Stimulated activated CD4-positive, alpha-beta T cell treated with anti-CD3 and anti-CD28 coated beads, Interleukin-1b, Interleukin-23, amount 100 ng/mL, for 1 hour (primary cell): ENCODE measurements at places on chromosomes 4 and X.

DNA sequence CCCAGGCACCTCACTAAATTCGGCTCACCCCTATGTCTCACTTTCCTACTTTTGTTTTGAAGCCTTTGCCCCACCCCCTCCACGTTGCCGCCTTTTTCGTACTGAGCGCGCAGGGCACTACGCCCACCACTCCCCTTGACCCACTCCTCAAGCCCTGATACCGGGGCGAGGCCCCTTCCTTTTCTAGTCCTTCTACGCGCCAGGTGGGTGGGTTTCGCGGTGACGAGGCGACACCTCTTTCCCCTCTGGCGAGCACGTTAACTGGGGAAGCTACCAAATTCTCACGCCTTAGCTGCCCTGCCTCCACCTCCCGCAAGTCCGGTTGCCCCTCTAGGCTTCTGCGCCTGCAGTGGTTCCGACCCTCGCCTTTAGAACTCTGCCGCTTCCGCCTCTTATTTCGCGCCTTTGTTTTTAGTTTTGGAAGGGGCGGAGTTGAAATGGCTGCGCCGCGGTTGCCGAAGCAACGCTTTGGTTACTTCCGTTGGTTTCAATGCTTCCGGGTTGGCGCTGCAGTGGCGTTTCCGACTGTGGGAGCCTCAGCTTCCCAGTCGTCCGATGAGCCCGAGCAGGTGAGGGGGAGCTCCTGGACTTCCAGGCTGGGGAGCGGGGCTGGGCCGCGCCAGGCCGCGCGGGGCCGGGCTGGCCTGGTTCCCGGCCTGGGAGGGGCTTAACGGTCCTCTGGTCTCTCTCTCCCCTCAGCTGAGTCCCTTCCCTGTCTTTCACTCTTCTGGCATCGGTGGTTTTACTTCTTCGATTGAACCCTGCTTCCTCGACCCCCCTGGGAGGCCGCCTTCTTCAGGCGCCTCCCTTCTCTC, at the start of gene SLC25A14:
TSS of gene SLC25A14 (plus strand) at position 512 of the 815 bp plus-strand sequence. CDS start 360 bp downstream, outside the sequence.
- DNase-seq: no peak

- DNase-seq: no peak
Observed at GRCh38 chr4:18938343-18939099, 917.0 kb upstream of the LCORL start.

DNA sequence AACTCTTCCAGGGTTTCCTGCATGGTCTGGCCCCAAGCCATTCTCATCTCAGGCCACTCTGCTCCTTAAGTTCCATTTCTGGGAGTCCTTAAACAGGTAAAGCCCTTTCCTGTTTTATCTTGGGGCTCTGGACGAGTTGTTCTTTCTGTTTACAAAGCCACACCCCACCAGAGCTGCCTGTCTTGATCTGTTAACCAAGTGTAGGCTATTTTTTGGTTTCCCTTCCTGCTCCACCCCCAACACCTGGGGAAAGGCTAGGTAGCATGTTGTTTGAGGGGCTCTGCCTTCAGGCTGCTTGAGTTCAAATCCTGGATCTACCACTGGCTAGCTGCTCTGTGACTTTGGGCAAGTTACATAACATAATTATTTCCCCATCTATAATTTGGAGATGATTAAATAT, 40.0 kb downstream of the ERVMER34-1 start:
- no peak for DNase-seq

- no peak for DNase-seq
Observed at GRCh38 chrX:1361275-1361674, 24.7 kb downstream of the IL3RA start.
